GOT3 (cell line): ENCODE measurements at places on chromosomes 11 and 22.

DNA sequence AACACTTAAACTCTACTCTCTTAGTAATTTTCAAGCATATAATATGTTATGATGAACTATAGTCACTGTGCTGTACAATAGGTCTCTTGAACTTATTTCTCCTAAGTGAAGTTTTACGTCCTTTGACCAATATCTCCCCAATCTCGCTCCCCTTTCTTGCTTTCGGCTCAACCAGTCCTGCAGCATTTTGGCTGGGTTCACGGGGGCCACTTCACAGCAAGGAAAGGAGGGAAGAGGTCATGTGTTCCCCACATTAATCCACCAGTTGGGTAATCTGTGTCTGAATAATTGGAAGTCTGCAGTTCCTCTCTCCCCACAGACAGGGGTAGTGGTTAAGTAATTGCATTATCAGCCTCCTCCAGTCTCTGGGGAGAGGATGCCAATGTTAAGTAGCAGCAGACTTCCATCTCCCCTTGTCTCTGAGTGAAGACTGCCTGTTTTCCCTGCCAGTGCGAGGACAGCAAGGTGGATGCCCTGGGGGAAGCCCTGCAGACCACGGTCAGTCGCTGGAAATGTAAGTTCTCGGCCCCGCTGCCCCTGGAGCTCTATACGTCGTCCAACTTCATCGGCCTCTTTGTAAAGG lies 59.2 kb upstream of the CRTAM start:
- no peak for DNase-seq

DNA sequence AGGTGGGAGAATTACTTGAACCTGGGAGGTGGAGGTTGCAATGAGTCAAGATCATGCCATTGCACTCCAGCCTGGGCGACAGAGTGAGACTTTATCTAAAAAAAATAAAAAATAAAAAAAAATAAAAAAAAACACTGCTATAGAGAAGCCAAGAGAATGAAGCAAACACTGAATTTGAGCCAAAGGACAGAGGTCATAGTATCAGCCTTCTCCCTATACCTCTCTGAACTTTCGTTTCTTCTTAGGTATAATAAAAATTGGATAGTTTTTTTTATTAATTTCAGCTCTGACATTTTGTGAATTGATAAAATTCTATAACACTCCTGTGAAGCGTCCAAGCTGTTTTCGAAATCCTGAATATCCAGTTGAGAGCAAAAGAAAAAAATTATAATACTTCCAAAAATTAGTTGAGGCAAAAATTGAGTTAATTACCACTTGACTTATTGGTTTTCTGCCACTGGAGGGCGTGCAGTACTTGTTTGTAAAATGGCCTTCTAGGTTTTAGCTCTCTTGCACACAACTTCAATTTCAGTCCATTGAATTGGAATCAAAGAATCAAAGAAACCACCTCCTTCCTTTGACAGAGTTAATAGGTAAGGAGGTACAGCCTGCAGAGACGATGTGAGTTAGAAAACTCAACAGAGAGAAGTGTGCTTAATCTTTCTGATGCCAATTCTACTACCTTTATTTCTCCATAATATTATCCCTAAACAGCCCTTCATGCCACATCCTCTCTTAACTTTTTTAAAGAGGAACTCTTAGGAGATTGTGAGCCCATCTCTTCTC lies 143.2 kb downstream of the BBOX1 start:
- no peak for DNase-seq

DNA sequence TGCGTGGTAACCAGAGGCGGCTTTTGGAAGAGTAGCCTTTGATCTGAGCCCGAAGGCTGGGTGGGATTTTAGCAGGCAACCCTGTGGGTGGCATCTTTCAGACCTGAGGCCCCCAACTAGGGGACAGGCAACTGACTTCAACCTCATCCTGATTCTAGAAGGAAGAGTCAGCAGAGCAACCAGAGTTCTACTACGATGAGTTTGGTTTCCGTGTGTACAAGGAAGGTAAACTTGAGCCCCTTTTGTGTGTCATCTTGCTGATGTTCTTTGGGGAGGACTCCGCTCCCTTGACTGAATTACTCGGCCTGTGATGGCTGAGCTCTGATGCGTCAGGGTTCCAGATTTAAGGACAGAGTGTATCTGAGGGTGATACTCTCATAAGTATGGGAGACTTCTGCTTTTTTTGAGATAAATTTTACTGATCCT lies 31.6 kb downstream of the SGSM3 start:
- DNase-seq = no peak

- no peak for DNase-seq
Observed at GRCh38 chr11:77178150-77178549, 50.1 kb downstream of the MYO7A start.

DNA sequence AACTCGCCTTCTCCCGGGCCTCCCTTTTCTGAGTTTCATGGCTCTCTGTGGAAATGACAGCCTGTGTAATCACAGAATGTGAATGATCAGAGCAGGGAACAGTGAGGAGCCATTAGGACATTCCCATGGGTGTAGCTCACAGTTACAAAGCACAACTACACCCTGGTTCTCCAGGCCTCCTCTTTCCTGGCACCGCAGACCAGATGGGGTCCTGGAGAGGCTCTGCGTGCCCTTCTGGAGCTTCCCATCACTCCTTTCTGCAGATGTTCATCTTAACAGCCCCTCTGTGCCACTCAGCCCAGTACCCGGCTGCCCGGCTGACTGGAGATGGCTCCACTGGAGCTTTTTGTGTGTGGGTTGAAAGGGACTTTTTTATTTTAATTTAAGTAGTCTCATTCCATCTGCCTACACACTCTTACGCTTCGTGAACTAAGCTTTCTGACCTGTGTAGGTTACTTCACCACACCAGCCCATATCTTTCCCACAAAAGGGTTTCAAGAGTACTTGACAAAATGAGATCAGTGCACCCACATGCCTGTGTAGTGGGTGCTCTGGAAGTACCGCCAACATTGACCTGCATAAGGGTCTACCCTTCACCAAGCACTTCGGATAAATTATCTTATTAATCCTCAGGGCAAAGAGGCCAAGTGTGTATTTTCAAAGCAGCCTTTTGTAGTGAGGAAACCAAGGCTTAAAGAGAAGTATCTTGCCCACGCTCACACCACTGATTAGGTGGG lies 29.8 kb downstream of the SREBF2 start:
- DNase-seq = no peak

- no peak for DNase-seq
Observed at GRCh38 chr11:128294671-128295050, 292.7 kb downstream of the ETS1 start.

- DNase-seq = no peak
Observed at GRCh38 chr11:14638561-14638960, 5.0 kb upstream of the PDE3B start.

GRCh38 chr11:79046366-79046765 lies 394.5 kb downstream of the TENM4 start:
- DNase-seq = no peak

DNA sequence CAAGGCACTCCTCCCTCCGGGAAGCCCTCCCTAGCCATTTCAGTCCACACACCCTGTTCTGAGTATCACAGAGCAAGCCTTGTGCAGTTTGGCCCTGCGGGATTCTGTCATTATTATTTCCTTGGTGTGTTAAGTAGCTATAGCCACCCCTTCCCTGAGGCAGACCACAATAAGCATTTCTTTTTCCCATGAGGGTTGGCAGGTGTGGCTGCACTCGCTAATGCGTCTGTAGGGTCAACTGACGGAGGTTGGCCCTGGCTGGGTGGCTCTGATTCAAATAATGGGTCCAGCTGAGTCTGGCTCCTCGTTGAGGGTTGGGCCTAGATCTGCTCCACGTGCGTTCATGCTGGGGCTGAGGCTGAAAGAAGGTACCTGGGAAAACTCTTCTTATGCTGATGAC lies 5.1 kb downstream of the F2 start:
- DNase-seq = no peak

- no peak for DNase-seq
Observed at GRCh38 chr11:2781408-2782274, 81.8 kb upstream of the KCNQ1OT1 start.

DNA sequence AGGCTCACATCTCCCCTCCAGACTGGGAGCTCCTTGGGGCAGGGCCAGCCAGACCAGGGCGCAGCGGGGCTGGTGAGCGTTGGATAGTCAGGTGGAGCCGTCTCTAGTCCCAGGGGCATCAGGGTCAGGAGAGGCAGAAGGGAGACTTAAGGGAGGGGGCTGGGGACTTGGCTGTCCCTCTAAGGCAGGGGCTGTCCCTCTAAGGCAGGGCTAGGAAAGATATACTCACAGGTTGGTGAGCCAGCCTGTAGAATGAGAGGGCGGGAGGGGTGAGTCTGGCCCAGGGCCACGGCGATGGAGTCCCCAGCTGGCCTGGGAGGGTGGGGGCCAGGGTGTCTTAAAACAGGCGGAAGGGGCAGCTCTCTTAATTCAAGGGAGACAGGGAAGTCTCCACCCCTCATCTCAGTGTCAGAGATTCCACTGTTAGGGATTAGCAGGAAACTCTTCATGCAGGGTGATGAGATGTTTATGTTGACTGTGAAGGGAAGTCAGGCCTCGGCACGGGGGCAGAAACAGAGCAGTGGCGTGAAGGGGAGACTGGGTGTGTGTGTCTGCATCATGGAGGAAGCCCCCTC lies 11.3 kb downstream of the P2RY2 start:
- DNase-seq = no peak

DNA sequence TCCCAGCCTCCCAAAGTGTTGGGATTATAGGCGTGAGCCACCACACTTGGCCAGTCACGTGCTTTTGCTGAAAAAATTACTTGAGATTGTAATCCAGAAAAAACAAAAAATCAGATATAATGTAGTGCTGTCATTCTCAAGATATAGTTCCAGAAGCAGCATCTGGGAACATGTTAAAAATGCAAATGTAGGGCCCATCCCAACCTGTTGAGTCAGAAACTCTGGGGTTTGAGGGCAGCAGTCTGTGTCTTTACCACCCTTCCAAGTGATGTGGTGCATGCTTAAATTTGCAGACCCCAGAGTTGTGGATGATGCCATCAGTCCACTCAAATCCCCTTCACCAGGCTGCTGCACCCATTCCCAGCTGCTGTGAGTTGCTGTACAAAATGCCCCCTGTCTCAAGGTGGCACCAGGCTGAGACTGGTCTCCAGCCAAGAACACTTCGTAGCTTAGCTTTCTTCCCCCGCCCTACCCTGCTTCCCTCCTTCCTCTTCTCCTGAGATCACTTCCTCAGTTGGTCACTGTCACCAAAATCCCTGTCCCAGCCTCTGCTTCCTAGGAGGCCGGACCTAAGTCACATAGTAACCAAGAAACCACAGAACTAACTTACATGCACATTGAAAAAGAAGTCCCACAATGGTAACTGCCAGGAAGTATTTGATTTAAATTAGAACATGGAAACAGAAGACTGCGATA lies 18.2 kb upstream of the ARRB1 start:
- DNase-seq = no peak

- DNase-seq = no peak
Observed at GRCh38 chr11:2120359-2121100, 18.7 kb downstream of the IGF2 start.

- no peak for DNase-seq
Observed at GRCh38 chr11:115133475-115134209, 370.6 kb downstream of the CADM1 start.

DNA sequence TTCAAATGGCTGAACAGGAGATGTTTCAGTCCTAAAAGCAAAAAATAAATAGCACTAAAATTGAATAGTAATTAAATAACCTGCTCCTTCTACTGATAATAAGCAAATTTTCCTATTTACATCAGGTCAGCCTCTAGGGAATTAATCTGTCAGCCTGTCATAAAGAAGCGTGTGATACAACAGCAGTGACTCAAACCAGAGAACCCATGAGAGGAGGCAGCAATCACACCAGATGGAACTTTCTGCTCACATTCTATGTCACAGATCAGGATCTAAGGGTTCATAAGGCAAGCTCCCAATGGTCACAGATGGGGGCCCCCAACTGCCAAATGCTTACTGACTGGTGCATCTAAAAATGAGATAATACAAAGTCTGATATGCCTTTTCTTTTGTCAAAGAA lies 41.1 kb downstream of the RBFOX2 start:
- no peak for DNase-seq

GRCh38 chr11:7909585-7910285 lies 21.3 kb downstream of the OR10A6 start:
- no peak for DNase-seq

DNA sequence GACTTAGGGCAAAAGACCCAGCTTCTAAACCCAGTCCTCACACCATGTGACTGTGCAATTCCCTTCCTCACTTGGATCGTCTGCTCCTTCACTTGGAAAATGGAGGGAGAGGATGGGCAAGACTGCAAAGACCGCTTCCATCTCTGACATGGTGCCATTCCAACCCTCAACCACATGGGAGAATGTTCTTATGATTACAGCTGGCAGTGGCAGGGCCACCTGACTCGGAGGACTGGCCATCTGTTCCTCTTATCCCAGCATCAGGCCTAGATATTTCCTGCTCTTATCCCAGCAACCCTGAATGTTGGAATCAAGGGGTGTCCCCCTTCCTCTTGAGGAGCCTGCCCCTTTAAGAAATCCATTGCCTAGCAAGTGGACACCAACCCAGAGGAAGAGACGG lies 15.4 kb downstream of the DSCAML1 start:
- no peak for DNase-seq

- DNase-seq = no peak
Observed at GRCh38 chr11:126647735-126648134, 292.2 kb downstream of the ST3GAL4 start.

- DNase-seq = no peak
Observed at GRCh38 chr11:79168530-79169110, 272.2 kb downstream of the TENM4 start.

DNA sequence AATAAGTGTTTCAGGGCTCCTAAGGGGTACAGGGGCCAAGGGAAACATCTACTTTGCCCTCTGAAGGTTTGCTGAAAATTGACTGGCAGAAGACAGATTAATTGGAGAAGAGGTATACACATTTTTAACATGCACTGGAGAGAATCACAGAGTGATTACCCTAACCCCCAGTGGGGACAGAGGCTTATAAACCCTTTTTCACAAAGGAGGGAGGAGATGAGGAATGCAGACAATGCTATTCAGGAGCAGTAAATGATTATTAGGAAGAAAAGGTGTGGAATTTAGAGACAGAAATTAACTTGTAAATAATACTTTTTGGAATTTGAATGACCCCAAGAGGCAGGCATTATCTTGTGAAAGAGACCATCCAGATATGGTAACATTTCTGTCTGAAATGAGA lies 582.4 kb upstream of the B3GAT1 start:
- no peak for DNase-seq

DNA sequence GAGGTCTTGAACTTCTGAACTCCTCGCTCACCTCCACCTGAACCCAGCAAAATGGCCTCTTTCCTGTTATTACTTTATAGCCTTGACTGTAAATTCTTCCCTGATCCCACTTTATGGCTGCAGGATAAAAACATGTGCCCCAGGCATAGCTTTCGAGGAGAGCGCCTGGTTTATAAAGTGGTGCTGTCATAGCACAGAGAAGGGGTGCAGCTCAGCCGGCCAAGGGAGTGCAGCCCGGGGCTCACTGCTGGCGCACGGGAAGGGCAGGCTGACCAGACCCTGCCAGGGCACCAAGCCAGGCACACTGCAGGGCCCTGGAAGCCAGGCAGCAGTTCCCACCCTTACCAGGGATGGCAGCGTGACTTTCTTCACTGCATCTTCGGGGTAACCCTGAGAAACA lies 50.9 kb downstream of the ISX start:
- DNase-seq = no peak
